T-helper 1 cell treated with Interleukin-12 subunit alpha and Interleukin-12 subunit beta and Interleukin-4 antibody, amounts not matched to agents 30 ng/mL and 1 ng/mL, for 36 hours (primary cell): ENCODE measurements at places on chromosomes 5 and 9. TPM values are rescaled to one million over a fixed set of nuclear protein-coding genes. Genes with fewer than 3 reads are reported as not detected.

The SPINK6 gene
- not detected in 2 replicates for total RNA-seq

The NSA2 gene
- total RNA-seq: 58.2 and 70.1 TPM in 2 replicates

The TMEFF1 gene
- total RNA-seq: 0.10 TPM in 1 of 2 replicates, not detected in the other

The PPP2R2B gene
- 1.3 TPM in 2 replicates for total RNA-seq

The FOXD4 gene
- 0.20 TPM in 1 of 2 replicates, not detected in the other for total RNA-seq

The IFNA21 gene
- not detected in 2 replicates for total RNA-seq

The GDF9 gene
- total RNA-seq: 0.22 and 0.37 TPM in 2 replicates

The LIX1 gene
- total RNA-seq: not detected in 2 replicates

The JAKMIP2 gene
- 5.5 and 6.3 TPM in 2 replicates for total RNA-seq

The HEXB gene
- total RNA-seq: 82.9 and 88.3 TPM in 2 replicates

The QRFP gene
- not detected in 2 replicates for total RNA-seq

The AMACR gene
- total RNA-seq: 6.8 and 7.1 TPM in 2 replicates

The LCNL1 gene
- not detected in 2 replicates for total RNA-seq

The BHMT2 gene
- total RNA-seq: not detected in 2 replicates

The SH3TC2 gene
- total RNA-seq: not detected in 2 replicates

The PCDHGA7 gene
- total RNA-seq: 0.15 and 0.24 TPM in 2 replicates

The CYLC2 gene
- total RNA-seq: not detected in 2 replicates
